Endodermal cell (in vitro differentiated cells): ENCODE measurements at places on chromosomes 3 and 15. TPM values are rescaled to one million over a fixed set of nuclear protein-coding genes. Genes with fewer than 3 reads are reported as not detected.
A peak's percentile ranks its signal among the peaks of the same experiment; 100 is the strongest.

Gene GRK7
- not detected in 2 replicates for total RNA-seq

Gene SLCO2A1
- total RNA-seq = 96.7 and 126 TPM in 2 replicates

Gene SPTBN5
- total RNA-seq = 1.3 and 2.8 TPM in 2 replicates

Gene IL17RD
- total RNA-seq = 34.2 to 47.6 TPM (median 47.1 TPM) in 3 replicates

Gene RIOX2
- 13.6 and 14.6 TPM in 2 replicates for total RNA-seq

Gene FAM81A
- total RNA-seq = 0.41 and 0.88 TPM in 2 replicates

Gene SLITRK3
- total RNA-seq = 0.09 TPM in 1 of 2 replicates, not detected in the other

Gene DUSP7
- total RNA-seq = 13.4 and 14.2 TPM in 2 replicates

Gene SLC28A2
- 0.42 to 6.8 TPM (median 4.4 TPM) in 3 replicates for total RNA-seq

Gene RLBP1
- not detected in 3 replicates for total RNA-seq

Gene GALNT15
- not detected in 2 replicates for total RNA-seq

Gene KLHL40
- total RNA-seq = not detected in 2 replicates

Gene DLL4
- 0.16 and 0.20 TPM in 2 replicates for total RNA-seq

Gene MDFIC2
- not detected in 2 replicates for total RNA-seq

Gene TRH
- 0.29 and 0.32 TPM in 2 replicates for total RNA-seq

Gene QTRT2
- 9.9 to 33.0 TPM (median 31.0 TPM) in 3 replicates for total RNA-seq

Gene PLCH1
- total RNA-seq = 10.5 and 12.0 TPM in 2 replicates

DNA sequence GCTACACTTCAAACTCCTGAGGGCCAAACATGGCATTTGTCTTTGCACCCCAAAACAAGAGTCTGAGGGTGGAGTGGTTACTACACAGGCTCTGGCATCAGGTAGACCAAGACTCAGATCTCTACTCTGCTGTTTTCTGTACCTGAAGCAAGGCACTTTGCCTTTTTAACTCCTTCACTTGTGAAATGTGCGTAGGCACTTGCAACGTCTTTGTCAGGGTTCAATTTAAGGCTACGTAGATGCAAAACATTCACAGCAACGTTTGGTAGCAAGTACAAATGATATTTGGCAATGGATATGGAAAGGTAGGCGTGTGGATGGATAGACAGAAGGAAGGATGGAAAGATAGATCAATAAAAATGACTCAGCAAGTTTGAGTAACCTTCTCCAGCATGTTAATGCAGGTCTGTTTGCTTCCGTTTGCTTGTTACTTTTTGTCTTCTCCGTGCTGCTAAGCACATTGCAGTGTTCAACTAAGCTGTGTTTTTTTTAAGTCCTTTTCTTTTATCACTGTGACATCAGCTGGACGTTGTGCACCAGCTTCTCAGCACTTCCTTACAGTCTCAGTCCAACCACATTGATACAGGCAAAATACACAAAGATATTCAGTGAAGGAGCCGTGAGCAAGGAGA lies 100.7 kb downstream of the LRTM1 start:
- DNase-seq = no peak

DNA sequence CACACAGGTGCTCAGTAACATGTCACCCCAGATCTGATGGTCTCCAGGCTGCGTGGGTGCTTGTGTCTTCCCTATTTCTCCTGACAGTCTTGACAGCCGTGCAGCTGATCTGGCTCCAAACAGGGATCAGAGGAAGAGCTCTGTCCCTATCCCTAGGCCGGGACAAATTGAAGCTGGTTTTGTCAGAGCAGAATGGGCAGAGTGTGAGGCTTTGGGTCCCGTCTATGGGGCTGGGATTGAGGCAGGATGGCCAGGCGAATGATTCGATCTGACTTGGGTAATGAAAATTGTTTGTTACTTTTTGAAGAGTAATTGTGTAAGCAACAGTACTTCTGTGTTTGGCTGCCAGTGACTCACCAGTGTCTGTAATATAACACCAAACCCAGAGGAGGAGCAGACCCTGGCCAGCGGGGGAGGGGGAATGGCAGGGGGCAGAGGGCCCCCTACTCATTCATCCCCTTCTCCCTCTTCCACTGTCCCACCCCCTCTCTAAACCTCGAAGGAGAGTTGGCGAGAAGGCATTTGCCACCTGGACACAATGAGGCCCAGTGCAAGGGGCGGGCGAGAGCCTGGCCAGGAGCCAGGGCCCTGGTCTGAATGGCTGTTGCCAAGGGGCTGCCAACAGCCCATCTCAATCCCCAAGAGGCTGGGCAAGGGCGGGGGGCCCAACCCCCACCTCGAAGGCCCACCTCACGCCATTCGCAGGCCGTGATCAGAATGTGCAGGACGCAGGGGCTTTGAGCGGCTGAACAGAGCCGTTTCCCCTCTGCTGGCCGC lies 4.9 kb upstream of the MAGEF1 start:
- peak; percentile 80 for DNase-seq

- DNase-seq = peak; percentile 79
Observed at GRCh38 chr15:98650417-98651035, 2.2 kb downstream of the IGF1R start.

GRCh38 chr15:86855307-86856291 lies 775.9 kb downstream of the AGBL1 start:
- no peak for DNase-seq

- DNase-seq = no peak
Observed at GRCh38 chr15:74352393-74352910, 15.0 kb downstream of the CYP11A1 start.

GRCh38 chr3:187669675-187670504 lies at the start of gene SST:
SST (minus strand) TSS chr3:187670394; CDS start chr3:187670291, 103 bp downstream.
- DNase-seq = peak; percentile 95

DNA sequence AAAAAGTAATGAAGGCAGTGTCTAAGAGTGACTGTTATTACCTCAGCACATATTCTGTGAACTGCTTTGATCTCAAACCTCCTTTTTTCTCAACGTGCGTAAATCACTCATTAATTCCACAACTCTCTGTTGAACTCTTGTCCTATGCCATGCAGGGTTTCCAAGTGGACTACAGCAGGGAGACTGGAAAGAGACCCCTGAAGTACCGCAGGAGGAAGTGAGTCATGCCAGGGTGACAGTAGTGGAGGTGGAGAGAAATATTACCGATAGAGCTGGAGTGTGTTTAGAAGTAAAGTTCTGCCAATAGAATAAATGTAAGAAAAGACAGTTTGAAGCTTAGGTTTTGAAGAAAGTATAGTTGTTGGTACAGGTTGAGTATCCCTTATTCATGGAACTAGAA lies 908.9 kb downstream of the ROBO1 start:
- DNase-seq = no peak

DNA sequence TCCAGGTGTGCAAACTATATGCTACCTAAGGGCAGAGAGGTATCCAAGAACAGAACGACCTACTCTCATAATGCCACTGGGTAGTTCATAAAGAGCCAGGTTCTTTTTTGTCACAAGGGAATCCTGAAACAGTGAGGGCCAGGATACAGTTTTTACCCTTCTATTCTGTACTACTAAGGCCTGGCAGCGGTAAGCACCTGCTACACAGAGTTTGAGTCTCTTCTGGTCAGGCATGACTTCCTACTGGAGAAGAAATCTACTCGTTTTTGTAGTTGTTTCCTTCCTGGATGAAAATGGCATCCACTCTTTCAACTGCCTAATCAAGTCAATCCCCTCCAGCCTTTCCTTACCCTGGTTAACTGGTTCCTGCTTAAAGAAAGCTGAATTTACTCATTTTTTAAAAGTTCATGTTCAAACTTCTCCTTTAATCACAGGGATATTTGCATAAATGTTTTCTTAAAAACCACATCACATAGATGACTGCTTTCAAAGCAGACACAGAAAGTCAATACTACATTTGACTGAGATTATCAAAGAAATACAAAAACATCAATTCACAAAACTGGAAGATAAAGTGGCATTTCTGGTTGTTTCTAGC lies 40.0 kb downstream of the MAP4 start:
- DNase-seq = no peak

DNA sequence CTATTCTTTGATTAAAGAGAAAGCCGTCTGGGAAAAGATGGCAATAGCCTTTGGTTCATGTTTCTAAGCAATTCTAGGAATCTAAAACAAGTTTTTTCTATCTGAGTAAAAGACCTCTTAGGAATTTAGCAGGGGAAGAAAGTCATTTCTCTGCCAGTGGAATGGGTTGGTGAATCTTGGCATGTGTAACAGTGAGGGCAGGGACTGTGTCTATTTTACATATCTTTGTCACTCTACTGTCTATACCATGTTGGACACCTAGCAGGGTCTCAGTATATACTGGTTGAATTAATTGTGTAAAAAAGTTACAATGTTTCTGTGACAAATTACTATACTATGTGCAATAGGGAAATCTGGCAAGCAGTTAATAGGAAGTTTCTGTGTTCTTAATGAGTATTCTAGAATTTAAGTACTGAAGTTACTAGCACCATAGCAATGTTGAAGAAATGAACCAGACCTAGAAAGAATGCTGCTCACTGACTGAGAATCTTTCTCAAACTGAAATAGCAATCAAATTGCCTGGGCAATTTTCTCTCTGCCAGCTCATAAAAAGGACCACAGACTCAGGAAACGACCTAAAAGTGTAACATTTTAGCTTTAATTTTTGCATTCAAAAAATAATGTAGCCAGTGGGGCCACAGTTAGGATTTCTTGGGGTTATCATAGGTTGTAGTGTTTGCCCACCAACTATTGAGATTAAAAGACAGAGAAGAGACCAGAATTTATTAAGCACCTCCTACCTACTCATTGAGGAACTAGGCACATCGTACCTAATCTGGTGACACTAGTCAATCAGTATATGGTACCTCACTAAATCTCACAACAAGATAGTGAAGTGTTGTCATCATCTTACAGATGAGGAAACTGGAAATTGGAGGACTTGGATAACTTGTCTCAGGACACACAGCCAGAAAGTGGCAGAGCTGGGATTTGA lies 56.2 kb upstream of the LEKR1 start:
- DNase-seq = no peak

GRCh38 chr3:155302481-155302880 lies 9.0 kb upstream of the STRIT1 start:
- DNase-seq = no peak

DNA sequence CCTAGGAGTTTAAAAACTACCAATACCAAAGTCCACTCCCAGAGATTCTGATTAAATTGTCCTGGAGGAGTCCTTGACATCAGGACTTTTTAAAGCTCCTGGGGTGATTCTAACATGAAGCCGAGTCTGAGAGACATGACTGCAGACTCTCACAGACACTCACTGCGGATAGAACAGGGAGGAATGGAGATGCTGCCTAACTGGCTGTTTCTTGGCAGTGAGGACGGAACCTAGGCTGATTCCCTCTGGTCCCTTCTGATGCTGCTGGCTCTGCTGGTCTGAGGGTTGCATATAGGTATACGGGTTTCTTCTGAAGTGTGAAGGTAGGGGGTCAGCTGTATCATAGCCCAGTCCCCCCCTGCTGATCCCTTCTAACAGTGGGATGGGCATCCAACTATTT lies 1.3 kb upstream of the HRG start:
- peak; percentile 69 for DNase-seq

DNA sequence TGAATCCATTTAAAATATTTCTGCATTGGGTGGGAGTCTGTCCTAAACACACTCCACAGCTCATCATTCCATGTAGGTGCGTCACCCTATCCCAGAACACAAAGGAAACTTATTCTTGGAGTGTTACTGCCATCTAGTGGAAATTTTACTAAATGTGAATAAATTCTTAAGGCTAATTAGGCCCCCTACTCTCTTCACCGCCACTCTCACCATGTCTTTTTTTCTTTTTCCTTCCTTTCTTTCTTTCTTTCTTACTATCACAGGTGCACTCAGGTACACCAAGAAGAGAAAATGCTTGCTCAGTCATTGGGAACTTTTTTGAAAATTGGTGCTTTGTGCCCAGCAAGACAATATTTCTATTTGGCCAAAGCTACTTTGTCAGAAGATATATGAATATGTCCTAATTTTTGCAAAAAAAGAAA lies 26.4 kb upstream of the ATP8B4 start:
- DNase-seq = no peak

DNA sequence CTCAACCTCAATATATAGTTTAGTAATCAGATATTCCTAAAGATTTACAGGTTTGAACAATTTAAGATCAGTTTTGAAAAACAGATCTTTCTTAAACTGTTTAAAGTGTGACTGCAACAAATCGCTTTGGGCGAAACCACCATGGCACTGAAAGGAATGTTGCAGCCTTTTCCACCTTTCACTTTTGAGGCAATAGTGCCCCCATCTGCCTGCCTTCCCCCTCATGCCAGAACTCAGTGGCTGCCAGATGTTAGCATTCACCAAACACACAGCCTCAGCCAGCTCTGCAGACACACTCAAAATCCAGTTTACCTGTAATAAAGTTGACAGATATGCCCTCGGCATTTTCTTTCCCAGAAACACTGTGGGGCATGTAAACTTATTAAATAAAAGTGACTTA lies 3.3 kb downstream of the LYSMD4 start:
- DNase-seq = peak; percentile 79

GRCh38 chr3:181458857-181459256 lies 252.9 kb upstream of the SOX2 start:
- DNase-seq = no peak

GRCh38 chr3:50524746-50525145 lies 21.3 kb upstream of the CACNA2D2 start:
- DNase-seq = peak; percentile 36

DNA sequence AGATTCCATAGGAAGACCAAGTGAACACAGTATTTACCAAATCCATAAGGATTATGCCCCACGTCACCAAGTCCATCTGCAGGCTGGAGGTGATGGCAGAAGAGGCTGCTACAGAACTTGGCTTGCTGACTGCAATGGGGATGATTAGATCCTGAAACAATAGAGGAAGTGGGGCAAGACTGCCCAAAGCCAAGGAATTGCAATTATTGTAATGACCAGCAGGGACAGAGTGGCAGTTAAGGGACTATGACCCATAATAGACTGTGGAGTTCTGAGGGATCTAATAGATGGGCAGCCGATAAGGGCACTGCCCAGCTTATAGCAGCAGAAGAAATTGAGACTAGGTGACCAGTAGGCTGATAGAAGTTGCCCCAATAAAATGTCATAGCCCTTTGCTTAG lies 108.4 kb downstream of the MINAR1 start:
- DNase-seq = no peak

DNA sequence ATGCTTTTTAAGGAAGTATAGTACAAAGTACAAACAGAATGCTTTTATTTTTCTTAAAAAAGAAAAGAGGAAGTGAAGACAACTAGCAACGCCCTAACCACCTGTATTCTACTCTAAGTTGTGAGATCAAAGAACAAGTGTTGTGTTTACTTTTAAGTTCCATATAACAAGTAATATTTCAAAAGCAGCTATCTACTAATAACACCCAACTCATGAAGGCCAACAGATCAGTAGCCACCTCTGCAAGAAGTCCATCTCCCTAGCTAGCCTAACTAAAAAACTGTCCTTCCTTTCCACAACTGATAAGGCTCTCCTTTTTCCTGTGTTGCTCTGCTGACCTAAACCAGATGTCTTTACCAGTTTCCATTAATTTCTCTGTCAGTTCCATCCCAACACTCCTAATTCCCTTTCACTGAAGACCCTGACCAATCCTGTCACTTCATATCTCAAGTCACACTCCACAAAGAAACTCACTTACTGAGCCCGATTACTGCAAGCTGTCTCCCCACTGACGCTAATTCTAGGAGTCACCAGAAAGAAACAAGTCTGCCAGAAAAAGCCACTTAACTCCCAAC lies 26.9 kb downstream of the PHC3 start:
- no peak for DNase-seq

- peak; percentile 81 for DNase-seq
Observed at GRCh38 chr3:48240000-48240963, 622 bp upstream of the ZNF589 start.
